ENCODE measurements at places on chromosomes 1 and 21.

GRCh38 chr1:10713614-10714013 lies 82.8 kb downstream of the CASZ1 start:
- no peak for DNase-seq

DNA sequence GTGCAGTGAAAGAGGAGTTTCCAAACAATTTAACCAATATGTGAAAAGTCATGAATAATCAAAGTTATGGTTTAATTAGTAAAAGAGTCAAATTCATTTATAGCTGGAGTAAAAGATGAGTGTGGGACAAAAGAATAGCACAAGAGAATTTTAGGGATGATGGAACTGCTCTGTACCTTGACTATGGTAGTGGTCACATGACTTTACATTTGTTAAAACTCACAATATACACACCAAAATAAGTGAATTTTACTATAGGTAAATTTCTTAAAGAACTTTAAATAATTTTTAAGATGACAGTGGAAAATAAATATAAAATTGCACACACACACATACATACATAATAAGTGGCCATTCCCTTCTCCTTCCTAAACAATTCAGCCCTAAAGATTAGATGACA lies 13.6 kb downstream of the CDC42BPA start:
- no peak for DNase-seq

- DNase-seq, result no peak
Observed at GRCh38 chr1:15290382-15290781, 43.4 kb downstream of the FHAD1 start.

DNA sequence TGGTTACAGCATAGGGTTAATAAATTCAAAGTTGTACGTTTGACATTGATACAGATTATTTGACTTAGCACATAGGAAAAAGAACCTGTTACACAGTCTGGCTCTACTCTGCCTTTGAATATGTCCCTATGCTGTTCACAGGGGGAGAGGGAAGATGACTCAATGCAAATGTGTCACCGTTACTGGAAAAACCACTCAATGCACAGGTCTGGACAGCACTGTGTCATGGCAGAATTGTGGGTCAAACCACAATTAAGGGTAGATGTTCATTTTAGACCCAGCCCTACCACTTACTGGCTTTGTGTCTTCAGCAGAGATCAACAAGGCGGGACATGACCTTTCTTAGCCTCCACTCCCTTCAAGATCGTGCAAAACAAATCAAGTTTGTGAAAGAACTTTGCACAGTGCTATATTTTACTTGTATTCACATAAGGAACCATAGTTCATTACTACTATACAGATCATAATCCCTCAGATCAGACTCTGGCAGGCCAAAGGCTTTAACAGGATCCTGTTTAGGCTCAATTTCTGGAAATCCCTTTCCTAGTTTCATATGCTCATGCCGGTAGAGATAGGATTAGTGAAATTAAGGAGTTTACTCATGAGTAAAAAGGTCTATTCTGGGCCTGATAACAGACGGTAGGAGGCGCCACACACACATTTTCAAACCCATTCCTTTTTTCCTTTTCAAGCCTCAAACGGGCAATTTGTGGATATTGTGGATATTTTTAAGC lies 22.1 kb downstream of the EIF2D start:
- no peak for DNase-seq

DNA sequence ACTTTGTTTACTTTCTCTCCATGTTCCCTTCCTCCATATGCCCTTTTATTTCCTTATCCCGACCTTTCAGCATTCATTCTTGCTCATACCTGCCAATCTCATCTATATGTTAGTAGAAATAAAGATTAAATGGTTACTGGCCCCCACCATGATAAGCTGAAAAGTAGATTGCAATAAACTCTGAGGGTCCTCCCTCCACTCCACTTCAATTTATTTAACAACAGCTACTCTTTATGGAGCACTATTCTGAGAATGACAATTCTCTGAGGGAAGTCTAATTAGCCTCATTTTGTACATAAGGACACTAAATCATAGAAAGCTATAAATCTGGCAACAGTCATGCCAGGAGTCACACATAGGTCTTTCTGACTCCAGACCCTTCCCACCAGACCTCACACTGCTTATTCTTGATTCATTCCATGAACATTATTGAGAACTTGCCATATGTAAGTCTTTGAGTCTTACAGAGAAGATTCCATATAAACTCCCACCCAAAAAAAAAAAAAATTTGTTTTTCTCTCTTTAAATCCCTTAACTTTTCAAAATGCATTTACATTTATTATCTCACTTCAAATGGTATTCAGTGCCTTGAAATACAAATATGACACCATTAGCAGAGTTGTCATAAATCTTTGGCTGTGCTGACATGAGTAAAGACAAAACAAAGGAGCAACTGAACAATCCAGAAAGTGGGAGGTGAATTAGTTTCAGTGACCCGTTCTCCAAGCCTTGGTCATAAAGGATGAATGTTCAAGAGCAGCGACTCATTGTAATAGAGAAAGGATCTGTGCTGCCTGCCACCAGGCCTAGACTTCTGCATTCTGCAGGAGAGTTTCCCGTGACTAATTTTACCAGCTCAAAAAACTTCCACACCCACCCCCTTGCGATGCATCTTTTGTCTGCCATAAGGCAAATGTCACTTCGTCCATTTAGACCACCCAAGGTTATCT lies 28.5 kb downstream of the PALMD start:
- DNase-seq, result no peak

DNA sequence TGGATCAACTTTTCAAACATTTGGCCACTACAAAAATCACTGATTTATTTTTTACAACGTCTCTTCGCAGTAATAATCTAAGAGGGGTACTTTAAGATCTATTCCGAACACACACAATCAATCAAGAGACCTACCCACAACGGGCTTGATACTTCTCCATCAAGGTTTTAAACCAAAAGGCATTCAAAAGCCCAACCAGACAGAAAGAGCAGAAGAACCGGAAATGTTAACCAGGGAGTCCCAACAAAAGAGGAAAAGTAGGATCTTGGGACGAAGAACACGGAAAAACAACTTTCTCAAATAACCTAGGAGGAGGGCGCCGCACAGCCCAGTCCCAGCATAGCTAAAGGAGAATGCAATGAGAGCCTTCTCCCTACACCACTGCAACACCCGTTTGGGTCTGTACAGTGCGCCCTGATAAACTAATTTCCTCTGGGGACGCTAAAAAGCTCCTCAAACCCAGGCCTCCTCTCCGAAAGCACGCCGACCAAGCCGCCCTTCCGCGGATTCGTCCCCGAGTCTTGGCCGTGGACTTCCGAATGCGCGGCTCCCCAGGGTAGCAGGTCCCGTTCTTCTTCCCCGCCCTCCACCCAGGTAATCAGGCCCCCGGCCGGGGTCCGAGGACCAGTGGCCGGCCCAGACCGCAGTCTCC lies 623 bp downstream of the RPL22 start:
- no peak for DNase-seq

DNA sequence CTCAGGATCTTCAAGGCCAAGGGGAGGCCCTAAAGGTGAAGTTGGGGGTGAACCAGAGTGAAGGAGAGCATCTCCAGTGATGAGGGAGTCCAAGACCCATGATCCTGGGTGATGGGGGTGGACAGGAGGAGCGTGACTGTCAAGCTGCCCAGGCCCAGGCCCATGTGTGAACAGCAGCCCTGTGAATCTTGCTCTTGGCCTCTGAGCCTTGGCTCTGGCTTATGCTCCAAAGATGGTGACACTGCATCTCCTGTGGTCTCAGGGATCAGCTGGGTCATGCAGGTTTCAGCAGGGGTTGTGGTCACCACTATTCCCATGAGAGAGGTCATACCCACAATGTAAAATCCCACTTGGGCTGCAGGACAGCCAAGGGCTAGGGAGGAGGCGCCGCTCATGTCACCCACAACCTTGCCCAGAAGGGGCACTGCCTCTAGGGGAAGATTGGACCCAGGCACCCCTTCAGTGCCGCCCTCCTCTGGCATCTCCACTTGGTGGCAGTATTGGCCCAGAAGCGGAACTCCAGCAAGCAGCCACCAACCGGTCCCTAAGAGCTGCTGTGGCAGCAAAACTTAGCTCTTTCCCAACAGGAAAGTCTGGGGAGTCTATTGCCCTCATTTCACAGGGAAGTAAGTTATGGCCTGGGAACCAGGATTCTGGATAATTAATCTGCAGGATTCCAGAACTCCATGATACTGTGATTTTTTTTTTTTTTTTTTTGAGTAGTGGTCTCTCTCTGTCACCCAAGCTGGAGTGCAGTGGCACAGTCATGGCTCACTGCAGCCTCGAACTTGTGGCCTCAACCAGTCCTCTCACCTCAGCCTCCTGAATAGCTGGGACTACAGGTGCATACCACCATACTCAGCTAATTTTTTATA lies 7.5 kb upstream of the WNT3A start:
- DNase-seq, result peak; percentile 88

Measured in HEK293T (cell line).